ENCODE measurements at places on chromosomes 1 and 21. TPM values are rescaled to one million over a fixed set of nuclear protein-coding genes. Genes with fewer than 3 reads are reported as not detected.

SPRR2B gene
- not detected for total RNA-seq

C1orf116 gene
- 123 TPM for total RNA-seq

DNA sequence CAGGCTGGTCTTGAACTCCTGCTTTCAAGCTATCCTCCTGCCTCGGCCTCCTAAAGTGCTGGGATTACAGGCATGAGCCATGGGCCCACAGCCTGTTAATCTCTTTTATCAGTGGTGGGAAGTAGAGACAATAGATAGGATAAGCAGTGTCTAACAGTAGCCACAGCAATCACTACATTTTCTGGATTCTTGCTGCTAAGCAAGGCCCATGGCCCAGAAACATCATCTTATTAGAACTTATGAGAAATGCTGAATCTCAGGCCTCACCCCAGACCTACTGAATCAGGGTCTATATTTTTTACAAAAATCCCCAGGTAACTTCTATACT, 29.7 kb downstream of the IGFN1 start:
- H3K36me3 ChIP-seq = no peaks in the 10 kb centered on the region
- no peak for DNase-seq
- no peaks in the 10 kb centered on the region for H3K27me3 ChIP-seq
- H3K4me3 ChIP-seq = no peak overlapping the region
- no peaks in the 10 kb centered on the region for H3K4me1 ChIP-seq
- no peak overlapping the region for H3K27ac ChIP-seq

GRCh38 chr1:69943030-69943429, 262.3 kb downstream of the LRRC40 start:
- H3K4me3 ChIP-seq = no peak overlapping the region
- H3K36me3 ChIP-seq = no peaks in the 10 kb centered on the region
- no peak overlapping the region for H3K27ac ChIP-seq
- DNase-seq = no peak
- H3K4me1 ChIP-seq = no peaks in the 10 kb centered on the region

SMYD3 gene
- 20.5 TPM for total RNA-seq

SUSD4 gene
- 3.7 TPM for total RNA-seq

DNA sequence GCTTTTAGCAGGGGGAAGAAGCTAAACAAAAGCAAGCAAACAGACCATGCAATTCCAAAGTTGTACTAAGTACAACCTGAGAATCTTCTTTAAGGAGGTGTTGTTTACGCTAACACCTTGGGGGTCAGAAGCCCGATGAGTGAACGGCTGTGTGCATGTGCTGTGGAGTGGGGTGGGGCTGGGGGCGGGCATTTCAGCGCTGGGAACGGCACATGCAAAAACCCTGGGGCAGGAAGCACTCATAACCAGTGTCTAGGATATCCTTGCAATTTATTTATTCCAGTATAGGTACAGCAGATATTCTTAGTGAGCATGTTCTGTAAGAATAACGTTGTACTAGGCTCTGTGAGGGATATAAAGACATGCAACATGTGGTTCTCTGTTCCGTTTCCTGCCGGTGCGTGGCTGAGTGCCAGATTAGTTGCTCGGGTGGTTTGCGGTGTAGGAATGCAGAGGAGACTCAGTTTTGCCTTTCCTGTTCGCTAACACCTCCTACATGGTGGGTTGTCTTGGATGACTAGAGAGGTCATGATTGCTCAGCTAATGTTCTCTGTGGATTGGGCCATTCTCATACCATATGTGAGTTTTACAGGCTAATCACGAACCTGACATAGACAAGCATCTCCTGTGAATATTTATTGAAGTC, 3.7 kb downstream of the FASLG start:
- H3K4me1 ChIP-seq = no peaks in the 10 kb centered on the region
- DNase-seq = peak; percentile 66
- no peaks in the 10 kb centered on the region for H3K36me3 ChIP-seq
- H3K27ac ChIP-seq = no peak overlapping the region
- H3K27me3 ChIP-seq = no peaks in the 10 kb centered on the region

- no peaks in the 10 kb centered on the region for H3K36me3 ChIP-seq
- no peak for DNase-seq
- no peak overlapping the region for H3K4me3 ChIP-seq
- H3K27me3 ChIP-seq = no peaks in the 10 kb centered on the region
These were observed 35.1 kb downstream of the PIGM start for GRCh38 chr1:159996653-159997052.

- no peaks in the 10 kb centered on the region for H3K36me3 ChIP-seq
- H3K4me1 ChIP-seq = no peaks in the 10 kb centered on the region
- DNase-seq = no peak
- H3K27me3 ChIP-seq = no peaks in the 10 kb centered on the region
These were observed 23.6 kb upstream of the PSEN2 start for GRCh38 chr1:226846786-226847185.

GRCh38 chr1:176790786-176791185, 327.8 kb downstream of the PAPPA2 start:
- H3K27ac ChIP-seq = no peak overlapping the region
- H3K36me3 ChIP-seq = no peaks in the 10 kb centered on the region
- no peaks in the 10 kb centered on the region for H3K4me1 ChIP-seq
- no peak overlapping the region for H3K4me3 ChIP-seq
- H3K27me3 ChIP-seq = no peaks in the 10 kb centered on the region

DNA sequence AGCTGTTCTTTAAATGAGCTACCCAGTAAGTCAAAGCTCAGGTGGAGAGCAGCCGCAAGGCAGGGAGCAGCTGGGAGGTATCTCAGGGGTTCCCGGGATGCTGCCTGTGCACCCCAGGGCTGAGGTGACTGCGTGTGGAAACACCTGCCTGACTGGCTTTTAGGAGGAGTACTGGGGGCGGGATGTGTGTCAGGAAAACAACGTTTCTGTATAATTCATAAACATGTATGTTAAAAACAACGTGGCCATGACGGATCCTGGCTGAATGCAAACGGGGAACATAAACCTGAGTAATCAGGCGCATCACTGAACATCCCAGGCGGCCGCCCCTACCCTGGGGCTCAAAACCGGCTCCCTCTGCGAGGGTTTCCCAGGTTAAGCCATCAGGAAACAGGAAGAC, 1.5 kb downstream of the C1orf159 start:
- H3K4me1 ChIP-seq = peaks cover 9% of the 10 kb centered on the region
- H3K27me3 ChIP-seq = peaks cover 7% of the 10 kb centered on the region
- DNase-seq = peak; percentile 29
- no peak overlapping the region for H3K4me3 ChIP-seq

GRCh38 chr21:44804762-44805161, 3.1 kb upstream of the UBE2G2 start:
- no peak for DNase-seq
- peaks cover 54% of the 10 kb centered on the region for H3K36me3 ChIP-seq
- H3K4me3 ChIP-seq = no peak overlapping the region
- no peak overlapping the region for H3K27ac ChIP-seq
- H3K4me1 ChIP-seq = peaks cover 24% of the 10 kb centered on the region

- no peak overlapping the region for H3K27ac ChIP-seq
- no peak for DNase-seq
- H3K4me3 ChIP-seq = no peak overlapping the region
- H3K36me3 ChIP-seq = no peaks in the 10 kb centered on the region
These were observed 7.1 kb downstream of the GLIS1 start for GRCh38 chr1:53731779-53732305.

DNA sequence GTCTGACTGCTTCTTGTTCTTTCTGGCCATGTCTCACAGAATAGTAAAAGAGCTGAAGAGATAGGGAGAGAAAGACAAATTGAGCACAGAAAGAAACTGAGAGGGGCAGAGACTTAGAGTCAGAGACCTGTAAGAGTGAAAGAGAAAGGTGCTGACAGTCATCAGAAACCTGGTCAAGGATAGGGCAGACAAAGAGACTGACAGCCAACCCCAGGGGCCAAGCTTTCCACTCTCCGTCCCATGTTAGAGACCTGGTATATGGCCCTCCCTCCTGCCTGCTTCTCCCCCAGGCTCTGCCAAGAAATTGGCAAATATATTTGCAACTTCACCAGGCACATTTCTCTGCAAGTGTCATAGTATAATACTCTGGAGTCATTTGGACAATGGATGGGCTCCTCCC, 64.6 kb downstream of the RHBG start:
- no peaks in the 10 kb centered on the region for H3K36me3 ChIP-seq
- no peak overlapping the region for H3K27ac ChIP-seq
- H3K4me3 ChIP-seq = no peak overlapping the region
- H3K27me3 ChIP-seq = peaks cover 98% of the 10 kb centered on the region
- H3K4me1 ChIP-seq = peaks cover 15% of the 10 kb centered on the region

GRCh38 chr1:175822580-175822979, 79.2 kb upstream of the TNR start:
- H3K36me3 ChIP-seq = no peaks in the 10 kb centered on the region
- no peak overlapping the region for H3K27ac ChIP-seq
- H3K4me3 ChIP-seq = no peak overlapping the region
- H3K4me1 ChIP-seq = no peaks in the 10 kb centered on the region

LMX1A gene
- total RNA-seq = 0.21 TPM

Data from lower lobe of right lung (tissue), 2 donors.